ENCODE measurements at places on chromosomes 5 and 9.

DNA sequence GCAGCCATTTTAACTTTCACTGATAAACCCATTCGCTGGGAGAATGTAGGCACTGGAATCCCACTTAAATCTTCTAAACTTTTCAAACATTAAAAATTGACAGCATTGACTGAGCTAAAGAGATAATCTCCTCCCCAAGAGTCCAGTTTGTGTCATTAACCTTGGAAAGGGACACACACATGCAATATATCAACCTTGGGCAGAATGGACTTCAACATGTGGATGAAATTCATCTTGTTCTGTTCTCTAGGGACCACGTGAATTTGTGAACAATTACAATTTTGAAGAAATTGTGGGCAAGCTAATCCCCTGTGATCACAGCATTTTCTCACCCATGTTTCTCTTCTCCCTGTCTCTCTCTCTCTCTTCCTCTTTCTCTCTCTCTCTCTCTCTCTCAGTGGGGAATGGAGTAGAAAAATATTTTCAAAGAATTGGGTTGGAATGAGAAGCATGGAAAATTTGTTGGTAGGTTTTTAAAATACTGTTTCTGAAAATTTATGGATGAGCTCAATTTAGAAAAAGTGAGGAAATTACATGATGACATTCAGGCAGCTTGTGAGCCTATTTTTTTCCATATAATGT lies 553.7 kb downstream of the EBF1 start:
- no peak for DNase-seq

DNA sequence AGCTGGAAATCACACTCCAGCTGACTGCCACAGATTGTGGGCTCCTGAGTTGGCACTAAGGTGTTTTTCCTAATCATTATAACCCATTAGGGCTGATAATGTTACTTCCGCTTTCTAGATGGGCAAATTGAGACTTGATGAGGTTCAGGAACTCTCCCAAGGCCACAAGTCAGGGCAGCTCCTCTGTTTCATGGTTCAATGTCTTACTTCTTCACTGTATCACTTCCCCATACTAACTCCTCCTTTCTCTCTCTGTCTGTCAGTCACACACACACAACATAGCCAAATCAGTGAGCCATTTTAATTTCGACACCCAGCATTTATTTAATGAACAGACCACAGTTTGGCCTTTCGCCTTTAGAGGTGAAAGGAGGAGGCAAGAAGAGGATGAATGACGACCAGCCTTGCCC lies 17.8 kb upstream of the TRAF1 start:
- no peak for DNase-seq

GRCh38 chr9:81588148-81588871 lies 101.0 kb downstream of the TLE1 start:
- no peak for DNase-seq

DNA sequence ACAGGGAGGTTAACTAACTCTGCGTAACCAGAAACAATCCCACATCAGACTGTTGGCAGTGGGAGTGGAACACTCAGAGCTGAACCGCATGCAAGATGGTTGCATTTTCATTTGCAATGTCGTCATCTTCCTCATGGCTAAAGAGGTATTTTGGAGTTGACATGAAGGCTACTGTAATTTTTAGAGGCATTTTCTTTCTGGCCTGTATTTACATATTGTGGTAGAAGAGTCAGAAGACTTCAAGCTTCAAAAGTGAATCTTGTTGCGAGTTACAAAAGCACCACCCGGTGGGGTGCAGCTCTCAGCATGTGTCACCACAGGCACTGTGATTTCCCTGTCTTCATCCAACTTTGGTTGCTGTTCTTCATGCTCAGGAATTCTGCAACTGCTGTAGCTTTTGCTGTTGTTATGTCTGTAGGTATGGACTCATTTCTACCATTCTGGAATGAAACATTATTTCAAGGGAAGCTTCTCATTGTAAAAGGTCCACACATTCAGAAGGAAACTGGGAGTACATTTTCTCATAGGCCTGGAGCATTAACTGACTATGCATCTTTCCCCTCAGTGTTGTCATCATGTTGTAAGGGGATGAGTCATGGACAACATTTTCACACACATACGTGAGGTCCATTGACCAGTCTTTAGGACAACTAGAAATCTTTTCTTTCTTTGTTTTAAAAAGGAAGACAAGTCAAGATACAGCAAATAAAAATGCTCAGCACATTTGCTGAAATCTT lies 35.4 kb upstream of the GDNF start:
- no peak for DNase-seq

DNA sequence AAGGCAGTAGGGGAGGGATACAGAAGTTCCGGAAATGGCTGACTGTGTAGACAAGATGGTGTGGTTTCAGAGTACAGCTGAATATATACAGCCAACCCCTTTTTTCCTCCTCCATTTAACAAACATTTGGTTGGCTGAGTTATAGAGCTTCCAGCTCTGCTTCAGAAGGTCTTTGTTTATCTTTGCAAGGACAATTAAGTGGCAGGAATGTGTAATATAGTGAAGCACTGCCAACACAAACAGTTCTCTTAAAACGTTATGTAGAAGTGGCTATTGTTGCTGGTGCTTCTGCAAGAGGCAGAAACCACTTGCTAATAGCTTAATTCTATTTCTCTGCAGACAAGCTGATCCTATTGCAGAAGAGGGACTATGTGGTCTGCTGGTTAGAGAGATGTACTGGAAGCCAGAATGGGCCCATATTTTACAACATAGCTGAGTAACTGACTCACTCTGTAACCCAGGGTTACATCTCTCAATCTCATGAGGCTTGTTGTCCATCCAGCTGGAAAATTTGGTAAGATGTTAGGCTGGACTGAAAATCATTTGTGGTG lies 62.7 kb upstream of the OSMR start:
- DNase-seq = no peak

DNA sequence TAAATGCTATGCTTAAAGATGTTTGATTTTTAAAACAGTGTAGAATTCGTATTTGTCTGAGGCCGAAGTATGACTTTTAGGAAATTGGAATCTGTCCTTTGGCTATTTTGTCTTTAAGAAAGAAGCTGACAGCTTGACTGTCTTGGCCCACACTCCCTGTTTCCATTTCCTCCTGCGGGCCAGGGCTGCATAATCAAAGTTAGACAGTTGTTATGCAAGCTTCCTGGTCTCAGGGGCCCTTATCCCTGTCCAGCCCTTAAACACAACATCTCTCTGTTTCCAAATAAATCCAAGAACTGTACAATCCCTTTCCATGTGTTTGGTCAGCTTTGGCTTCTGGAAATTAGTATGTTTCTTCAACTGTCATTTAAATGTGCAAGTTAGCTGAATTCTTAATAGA lies 54.6 kb upstream of the ECM2 start:
- DNase-seq = peak; percentile 54

DNA sequence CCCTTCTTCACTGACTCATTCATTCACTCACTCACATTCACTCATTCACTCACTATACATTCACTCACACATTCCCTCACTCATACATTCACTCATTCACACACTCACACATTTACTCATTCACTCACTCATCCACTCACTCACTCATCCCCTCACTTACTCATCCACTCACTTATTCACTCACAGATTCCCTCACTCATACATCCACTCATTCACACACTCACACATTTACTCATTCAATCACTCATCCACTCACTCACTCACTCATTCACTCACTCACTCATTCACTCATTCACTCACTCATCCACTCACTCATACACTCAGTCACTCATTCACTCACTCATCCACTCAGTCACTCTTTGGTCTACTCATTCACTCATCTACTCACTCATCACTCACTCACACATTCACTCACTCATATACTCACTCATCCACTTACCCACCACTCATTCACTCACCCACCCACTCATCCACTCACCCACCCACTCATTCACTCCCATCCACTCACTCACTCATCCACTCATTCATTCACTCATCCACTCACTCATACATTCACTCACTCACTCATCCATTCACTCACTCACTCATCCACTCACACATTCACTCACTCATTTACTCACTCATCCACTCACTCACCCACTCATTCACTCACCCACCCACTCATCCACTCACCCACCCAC lies 27.2 kb downstream of the WNK2 start:
- DNase-seq = no peak

DNA sequence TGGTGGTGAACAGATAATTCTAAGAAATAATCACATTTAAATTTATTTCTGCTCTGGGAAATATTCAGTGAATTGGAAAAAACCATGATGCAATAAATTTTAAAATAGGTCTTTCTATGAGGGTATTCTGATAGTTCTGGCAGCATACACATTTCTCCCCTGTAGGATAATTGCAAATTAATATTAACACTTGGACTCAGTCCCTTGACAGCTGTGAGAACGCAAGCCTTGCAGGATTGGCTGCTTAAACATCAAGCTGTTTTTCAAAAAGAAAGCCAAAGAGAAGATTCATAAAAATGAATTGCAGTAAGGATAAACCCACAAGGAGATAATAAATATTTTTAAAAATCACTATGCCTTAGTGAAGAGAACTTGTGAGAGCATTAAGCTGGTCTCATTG lies 180.0 kb downstream of the MTRR start:
- DNase-seq = no peak

- no peak for DNase-seq
Measured at GRCh38 chr9:10265153-10265631, 347.6 kb downstream of the PTPRD start.

DNA sequence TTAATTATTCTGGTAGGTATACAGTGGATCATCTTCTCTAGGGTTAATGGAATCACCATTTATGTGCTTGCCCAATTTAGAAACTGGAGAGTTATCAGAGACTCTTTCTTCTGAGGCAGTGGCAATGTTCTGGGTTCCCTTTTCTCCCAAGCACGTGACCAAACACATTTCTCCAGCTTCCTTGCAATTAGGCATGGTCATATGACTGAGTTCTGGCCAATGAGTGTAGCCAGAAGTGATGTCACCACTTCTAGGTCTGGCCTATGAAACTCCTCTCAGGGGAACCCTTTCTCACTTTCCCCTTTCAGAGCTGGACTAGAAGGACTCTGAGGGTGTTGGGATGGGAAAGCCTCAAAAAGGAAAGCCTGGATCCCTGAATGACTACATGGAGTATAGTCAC lies 172.0 kb downstream of the NSG2 start:
- DNase-seq = no peak

- no peak for DNase-seq
Measured at GRCh38 chr9:133275105-133276000, at the start of gene ABO. TSS of gene ABO (minus strand) at chr9:133275201.

GRCh38 chr9:89528540-89528939 lies 30.6 kb upstream of the SEMA4D start:
- peak; percentile 55 for DNase-seq

- DNase-seq = no peak
Measured at GRCh38 chr5:50969151-50970031, 303.0 kb downstream of the PARP8 start.

GRCh38 chr5:140497897-140498296 lies 49.6 kb upstream of the EIF4EBP3 start:
- no peak for DNase-seq

- DNase-seq = no peak
Measured at GRCh38 chr9:16575986-16576245, 294.6 kb downstream of the BNC2 start.

DNA sequence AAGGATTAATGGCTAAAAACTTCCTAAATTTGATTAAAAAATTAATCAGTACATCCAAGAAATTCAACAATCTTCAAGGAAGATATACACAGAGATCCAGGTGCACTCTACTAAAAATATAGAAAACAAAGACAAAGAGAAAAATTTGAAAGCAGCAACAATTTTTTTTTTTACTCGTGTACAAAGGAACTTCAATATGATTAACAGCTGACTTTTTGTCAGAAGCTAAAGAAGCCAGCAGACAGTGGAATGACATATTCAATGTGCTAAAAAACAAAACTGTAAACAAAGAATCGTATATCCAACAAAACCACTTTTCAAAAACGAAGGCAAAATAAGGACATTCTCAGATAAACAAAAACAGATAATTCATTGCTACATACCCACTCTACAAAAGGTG lies 234.6 kb downstream of the FSTL4 start:
- no peak for DNase-seq

- no peak for DNase-seq
Measured at GRCh38 chr9:4748612-4749011, 7.6 kb upstream of the AK3 start.

DNA sequence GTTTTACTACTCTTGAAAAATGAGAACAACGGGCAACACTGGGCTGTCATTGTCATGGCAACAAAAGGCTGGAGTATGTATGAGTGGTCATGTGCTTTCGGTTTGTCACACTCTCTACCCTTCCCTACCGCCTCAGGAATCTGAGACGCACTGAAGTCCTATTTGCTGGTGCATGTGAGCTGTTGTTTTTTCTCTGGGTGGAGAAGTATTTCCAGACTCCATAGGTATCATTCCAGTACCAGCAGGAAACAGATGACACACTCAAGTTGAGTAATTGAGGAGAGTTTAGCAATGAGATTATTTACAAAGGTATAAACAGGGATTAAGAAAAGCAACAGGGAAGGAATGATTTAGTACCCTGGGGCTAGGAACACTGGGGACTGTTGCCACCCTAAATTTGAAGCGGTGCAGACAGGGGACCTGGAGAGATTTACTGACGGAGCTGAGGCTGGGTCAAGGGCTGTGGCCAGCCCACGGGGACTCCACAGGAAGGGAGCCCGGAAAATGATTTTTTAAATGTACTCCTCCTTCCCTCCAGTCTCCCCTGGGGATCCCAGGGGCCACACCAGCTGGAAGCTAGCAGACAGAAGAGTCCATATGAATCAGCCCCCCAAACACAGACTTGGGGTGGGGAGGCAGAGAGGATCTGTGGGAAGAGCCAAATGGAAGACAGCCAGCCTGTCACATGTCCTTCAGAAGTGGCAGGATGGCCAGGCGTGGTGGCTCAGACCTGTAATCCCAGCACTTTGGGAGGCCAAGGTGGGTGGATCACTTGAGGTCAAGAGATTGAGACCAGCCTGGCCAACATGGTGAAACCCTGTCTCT lies 13.2 kb upstream of the ZBTB43 start:
- DNase-seq = no peak

DNA sequence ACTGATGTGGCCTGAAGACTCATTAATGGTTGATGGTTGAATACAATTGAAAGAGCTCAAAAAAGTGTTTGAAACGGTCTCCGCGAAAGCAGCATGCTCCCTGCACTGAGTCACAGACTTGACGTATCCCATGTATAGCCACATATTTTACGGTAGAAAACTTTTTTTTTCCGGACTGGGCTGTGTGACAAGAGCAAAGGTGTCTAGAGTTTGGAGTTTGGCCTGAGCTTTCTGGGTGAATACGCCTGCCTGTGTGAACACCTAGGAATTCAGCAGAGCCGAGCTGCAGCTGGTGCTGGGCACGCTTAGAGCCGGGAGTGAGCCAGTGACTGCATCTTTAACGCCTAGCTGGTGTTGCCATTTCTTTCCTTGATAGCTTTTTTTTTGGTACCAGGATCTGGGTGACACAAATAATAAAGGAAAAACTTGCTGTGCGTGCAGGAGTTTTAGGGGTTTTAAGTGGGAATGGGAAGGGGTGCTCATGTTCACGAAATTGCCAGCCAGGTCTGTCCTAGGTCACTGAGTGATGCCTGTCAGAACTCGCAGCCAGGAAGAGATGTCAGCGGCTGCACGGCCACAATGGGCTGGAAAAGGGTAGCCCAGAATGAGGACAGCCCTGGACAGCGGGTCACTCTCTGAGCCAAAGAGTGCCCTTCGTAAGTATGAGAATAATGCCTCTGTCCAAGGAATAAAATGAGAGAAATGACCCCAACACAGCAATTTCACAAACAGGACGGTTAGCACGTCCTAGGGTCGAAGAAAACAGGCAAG lies 51.7 kb downstream of the PSMB7 start:
- DNase-seq = no peak

- DNase-seq = peak; percentile 10
Measured at GRCh38 chr5:15558240-15558639, 58.3 kb downstream of the FBXL7 start.

Measured in globus pallidus (tissue), 1 donor.